ENCODE measurements at places on chromosomes 16 and 17.

- DNase-seq = no peak
Measured at GRCh38 chr17:35169835-35170363, 22.3 kb downstream of the UNC45B start.

- DNase-seq = no peak
Measured at GRCh38 chr16:23893986-23894385, 58.2 kb downstream of the PRKCB start.

DNA sequence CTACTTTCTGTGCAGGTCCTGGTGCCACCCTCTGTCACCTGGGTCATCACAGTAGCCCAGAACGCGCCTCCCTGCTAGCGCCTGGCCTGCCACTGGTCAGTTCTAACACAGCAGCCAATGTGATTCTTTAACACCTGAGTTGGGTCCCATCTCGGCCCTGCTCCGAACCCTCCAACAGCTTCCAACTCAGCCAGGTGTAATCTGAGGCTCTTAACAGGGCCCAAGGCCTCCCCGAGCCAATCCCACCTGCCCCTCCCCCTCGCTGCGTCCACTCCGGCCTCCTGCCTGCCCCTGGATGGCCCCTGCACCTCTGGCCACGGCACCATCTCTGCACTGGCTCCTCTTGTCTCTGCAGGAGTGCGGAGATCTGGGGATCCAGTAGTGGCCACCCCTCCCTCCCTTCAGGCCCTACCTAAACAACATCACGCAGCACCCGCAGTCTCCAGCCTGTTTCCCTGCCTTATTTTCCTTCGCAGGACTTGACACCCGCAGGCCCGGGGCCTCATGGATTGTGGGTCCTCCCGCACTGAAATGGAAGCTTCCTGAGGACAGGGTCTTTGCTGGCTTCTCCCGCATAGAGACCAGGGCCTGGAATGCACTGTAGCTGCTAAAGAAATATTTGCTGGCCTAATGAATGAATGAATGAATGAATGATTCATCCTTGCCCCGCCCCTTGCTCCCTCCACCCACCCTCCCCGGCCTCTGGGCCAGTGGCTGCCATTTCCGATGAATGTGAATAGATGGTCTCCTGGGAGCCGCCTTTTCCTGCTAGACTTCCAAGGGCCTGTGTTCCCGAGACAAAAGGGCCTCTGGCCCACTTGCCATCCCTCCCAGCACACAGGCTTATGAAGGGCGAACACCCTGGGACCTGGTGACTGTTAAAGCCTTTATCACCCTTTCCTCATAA lies 174.8 kb upstream of the FOXF1 start:
- no peak for DNase-seq

- DNase-seq = peak; percentile 98
Measured at GRCh38 chr17:1577182-1577581, 14.6 kb upstream of the PITPNA start.

DNA sequence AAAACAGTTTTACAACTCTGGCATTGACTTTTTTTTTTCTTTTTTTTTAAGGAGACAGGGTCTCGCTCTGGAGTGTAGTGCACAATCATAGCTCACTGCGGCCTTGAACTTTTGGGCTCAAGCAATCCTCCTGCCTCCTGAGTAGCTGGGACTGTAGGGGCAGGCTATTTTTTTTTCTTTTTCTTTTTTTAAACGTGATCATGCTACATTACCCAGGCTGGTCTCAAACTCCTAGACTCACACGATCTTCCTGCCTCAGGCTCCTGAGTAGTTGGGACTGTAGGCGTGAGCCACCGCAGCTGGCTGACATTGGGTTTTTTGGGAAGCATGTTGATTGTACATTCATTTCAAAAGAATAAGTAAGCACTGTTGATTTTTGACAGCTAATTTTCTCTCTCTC lies 32.1 kb downstream of the TNRC6A start:
- no peak for DNase-seq

- no peak for DNase-seq
Measured at GRCh38 chr17:6724009-6724408, 10.8 kb upstream of the SLC13A5 start.

- DNase-seq = no peak
Measured at GRCh38 chr16:84782846-84783245, 36.9 kb upstream of the CRISPLD2 start.

DNA sequence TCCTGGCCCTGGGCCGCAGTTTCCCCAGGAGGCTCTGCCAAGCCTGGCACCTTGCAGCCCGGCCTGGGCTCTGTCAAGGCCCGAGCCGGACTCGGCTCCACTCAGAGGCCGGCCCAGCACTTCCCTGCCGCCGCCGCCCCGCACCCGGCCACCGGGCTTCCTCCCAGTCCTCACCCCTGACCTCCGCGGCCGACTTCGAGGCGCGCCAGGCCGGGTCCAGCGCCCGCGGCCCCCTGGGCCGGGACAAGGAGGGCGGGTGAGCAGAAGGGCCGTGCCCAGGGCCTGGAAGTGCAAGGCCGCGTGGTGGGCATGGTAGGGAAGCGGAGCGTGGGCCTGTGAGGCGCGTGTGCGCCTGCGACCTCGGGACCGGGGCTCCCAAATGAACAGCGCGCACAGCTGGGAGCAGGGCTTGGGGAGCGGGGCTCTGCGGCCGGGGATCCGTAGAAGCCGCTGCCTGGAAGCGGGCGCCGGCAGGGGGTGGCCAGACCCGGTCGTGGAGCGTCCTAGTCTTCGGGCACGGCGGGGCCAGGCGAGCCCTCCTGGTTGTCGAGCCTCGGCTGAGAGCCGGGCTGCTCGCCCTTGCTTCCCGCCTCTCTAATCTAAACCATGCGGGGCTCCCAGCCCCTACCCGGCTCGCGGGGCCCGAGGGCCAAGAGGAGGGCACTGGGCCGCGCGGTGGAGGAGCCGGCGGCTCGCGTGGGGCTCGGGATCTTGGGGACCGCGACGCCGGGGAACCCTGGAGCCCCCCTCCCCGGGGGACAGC lies 503 bp upstream of the TBX4 start:
- DNase-seq = no peak

DNA sequence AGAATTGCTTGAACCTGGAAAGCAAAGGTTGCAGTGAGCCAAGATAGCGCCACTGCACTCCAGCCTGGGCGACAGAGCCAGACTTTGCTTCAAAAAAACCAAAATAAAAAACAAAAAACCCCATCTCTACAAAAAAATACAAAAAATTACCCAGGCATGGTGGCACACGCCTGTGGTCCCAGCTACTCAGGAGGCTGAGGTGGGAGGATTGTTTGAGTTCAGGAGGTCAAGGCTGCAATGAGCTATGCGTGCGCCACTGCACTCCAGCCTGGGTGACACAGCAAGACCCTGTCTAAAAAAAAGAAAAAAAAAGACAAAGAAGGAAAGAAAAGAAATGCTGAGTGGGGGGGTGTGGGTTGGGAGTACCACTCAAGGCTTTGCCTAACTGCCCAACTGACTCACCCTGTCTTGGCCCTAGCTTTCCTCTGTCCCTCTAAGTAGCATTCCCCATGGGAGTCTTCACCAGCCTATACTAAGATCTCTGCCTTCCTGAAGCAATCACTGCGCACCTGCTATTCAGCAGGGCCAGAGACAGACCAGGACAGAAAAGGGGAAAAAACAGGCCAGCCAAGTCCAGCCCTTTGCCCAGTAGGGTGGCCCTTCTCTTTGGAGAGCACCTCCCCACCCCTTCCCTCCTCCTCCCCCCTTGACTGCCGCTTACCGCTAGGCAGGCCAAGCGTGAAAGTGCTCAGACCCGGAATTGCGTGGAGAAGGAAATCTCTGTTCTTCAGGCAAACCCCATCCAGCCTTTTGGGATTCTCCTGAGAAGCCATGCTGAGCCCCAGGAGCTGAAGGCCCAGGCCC lies 45.8 kb downstream of the RTN4RL1 start:
- DNase-seq = no peak

- peak; percentile 47 for DNase-seq
Measured at GRCh38 chr16:4339909-4340308, 11.2 kb downstream of the PAM16 start.

DNA sequence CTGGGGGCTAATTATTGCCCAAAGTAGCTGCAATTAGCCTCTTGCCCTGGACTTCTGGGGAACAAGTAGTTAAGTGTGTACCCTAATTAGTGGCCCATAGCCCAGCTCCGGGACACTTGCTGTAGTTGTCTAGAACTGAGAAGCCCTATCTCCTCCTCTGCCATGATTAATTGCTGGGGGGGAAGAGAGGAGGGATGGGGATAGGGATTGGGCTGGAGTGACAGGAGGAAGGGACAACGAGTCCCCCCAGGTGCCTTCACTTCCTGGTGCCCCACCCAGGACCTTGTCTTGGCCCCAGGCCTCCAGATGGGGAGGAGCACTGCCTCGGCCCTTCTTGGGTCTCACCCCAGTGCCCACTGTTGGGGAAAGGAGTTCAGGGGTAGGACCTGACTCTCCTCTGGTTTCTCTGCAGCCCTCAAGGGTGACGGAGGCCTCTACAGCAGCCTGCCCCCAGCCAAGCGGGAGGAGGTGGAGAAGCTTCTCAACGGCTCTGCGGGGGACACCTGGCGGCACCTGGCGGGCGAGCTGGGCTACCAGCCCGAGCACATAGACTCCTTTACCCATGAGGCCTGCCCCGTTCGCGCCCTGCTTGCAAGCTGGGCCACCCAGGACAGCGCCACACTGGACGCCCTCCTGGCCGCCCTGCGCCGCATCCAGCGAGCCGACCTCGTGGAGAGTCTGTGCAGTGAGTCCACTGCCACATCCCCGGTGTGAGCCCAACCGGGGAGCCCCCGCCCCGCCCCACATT lies 17.4 kb downstream of the NGFR start:
- DNase-seq = no peak

DNA sequence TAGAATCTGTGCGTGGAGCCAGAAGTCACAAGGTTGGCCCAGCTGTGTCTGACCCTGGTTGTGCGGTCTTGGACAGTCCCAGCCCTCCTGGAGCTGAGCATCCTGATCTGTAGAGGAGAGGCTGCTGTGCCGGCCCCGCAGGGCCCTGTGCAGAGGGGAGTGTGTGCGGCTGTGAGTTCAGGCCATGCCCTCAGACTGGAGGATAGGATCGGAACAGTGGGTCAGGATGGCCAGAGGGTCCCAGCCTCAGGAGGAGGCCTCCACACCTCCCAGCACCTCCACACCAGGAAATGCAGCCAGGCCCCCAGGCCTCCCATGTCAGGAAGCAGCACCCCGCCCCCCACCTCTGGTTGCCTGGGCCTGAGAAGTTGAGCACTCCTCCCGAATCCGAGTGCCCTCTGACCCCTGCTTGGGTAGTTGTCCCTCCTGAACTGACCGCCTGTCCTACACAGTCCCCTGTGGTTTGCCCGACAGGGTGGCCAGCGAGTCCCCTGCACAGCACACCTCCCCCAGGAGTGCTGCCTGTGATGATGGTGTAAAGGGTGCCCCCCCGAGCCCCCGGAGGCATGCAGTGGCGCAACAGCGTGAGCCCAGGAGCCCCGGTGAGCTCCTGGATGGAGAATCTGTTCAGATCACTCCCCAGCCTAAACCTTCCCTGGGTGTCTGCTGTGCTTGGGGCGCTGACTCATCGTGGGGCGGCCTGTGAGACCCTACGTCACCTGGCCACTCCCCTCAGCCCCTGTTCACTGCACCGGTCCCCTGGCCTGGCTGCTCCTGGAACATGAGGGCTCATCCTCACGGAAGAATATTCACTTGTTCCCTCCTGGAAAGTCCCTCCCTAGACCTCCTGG lies 285.2 kb downstream of the SEC14L1 start:
- DNase-seq = peak; percentile 72

DNA sequence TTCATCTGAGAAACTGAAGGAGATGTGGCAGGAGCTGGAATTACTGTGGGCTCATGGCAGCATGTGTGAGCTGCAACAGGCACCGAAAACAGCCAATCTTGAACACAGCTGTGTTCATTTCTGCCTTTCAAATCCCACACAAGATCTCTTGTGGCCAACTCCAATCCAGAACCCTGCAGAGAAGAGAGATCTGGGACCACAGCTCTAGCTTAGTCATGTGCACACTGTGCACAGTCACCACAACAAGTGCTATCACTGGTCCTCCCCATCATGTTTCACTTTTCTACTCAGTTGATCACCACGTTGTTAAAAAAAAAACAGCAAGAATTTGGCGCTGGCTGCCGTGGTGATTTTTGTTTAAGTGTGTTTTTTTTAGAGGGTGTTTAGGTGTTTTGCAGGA lies 254.5 kb upstream of the ELAC2 start:
- DNase-seq = no peak

DNA sequence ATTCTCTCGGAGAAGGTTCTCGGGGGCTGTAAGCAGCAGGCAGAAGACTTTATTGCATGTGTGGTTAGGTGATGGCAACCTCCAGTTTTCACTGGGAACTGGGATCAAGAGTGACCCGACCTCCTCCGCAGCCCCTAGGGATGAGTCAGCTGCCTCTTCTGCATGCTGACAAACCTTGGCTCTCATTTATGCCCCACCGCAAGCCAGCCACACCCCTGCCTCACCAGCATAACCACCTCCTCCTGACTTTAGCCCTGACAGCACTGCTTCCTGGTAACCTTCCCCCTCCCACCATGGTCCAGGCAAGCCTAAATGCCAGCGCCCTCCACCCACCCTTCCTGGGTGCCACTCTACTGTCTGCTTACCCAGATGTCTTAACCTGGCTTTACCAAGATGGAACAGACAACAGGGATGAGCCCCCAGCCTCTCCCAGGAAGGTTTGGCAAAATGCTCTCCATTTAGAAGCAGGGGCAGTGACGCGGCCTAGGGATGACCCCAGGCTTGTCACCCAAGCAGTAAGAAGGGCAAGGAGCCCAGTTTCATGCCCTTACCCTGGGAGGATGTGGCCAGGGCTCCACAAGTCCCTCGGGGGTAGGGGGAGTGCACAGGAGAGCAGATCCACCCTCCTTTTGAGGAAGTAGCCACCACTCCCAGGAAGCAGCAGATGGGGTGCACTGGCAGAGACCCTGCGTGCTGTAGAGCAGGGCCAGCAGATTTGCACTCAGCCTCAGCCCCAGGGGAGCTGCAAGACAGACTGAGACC lies 73.5 kb downstream of the GOSR1 start:
- peak; percentile 18 for DNase-seq

GRCh38 chr16:11909653-11910545 lies 5.9 kb downstream of the GSPT1 start:
- peak; percentile 52 for DNase-seq

- DNase-seq = no peak
Measured at GRCh38 chr17:77387891-77388290, 247.1 kb downstream of the SEC14L1 start.

DNA sequence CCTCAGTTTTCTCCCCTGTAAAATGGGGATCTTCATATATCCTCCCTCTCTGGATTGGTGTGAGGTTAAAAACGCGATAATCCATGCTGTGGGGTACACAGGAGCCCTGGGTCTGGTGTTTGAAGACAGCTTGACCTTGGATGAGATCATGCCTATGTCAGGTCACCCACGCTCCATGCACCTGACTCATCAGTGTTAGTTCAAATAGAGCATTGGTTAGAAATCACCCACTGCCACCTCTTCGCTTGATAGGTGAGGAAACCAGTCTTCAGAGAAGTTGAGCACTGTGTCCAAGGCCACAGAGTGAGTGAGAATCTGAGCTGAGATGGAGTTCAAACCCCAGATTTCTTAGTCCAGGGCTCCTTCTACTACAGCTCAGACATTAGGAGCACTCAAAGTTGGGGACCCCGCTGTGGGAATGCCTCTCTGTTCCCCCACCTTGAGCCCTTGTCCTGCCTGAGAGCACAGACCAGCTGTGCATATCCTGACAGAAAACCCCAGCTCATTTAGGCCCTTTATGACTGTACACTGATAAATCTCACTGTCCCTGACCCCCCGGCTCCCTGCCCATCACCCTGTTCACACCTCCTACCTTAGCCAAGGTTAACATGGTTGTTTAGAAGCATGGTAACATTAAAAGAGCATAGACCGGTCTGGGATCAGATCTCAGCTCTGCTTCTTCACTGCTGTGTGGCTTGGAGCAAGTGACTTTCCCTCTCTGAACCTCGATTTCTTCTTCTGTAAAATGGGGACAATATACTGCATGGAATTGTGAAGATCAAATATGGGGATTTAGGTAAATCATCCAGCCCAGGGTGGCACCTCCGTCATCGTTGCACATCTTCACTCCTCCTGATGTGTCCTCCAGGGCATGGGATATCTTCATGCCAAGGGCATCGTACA lies 22.4 kb upstream of the LGALS9 start:
- no peak for DNase-seq

All from fibroblast of the aortic adventitia (primary cell).